ENCODE measurements at places on chromosomes 16 and 17.

DNA sequence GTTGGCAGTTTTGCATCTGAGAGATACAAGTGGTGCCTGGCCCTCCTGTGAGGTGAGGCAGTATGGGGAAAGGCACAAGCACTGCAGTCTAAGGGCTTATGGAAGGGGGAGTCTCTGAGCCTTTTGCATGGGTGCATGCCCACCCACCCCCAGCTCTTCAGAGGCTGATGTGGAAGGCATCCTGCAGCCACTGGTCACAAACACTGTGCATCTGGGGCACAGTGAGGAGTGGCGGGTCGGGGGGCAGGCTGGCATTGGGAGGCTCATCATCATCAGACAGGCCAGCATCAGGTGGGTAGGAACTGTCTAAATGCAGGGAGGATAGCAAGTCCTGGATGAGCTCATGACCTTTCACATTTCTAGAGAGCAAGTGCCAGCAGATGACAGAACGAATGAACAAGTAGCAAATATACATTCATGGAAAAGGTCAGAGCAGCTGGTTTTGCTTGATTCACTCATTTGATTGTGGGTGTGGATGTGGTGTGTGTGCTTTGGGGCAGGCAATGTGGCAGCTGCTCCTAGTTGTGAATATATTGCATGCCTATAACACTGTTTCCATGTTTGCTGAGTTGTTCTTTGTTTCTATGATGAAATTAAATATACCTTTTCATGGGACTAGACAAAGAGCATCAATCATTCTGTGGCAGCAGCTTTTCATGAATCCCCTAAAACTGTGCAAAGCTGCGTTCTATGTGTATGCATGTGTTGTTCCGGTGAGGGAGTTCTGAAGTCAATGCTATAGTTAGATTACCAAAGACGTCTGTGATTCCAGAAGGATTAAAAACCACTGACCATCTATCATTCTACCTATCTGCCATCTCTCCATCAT is 29.2 kb downstream of the TRIM25 start:
- no peaks in the 10 kb centered on the region for H3K4me1 ChIP-seq
- no peak overlapping the region for H3K4me3 ChIP-seq
- H3K27me3 ChIP-seq = no peaks in the 10 kb centered on the region
- H3K27ac ChIP-seq = no peak overlapping the region
- no peak for DNase-seq

- no peaks in the 10 kb centered on the region for H3K36me3 ChIP-seq
- no peak overlapping the region for H3K27ac ChIP-seq
- no peak overlapping the region for H3K4me3 ChIP-seq
- no peaks in the 10 kb centered on the region for H3K27me3 ChIP-seq
- DNase-seq = no peak
These were observed 6.8 kb downstream of the PPP4C start for GRCh38 chr16:30082545-30083090.

- H3K27ac ChIP-seq = no peak overlapping the region
- H3K27me3 ChIP-seq = no peaks in the 10 kb centered on the region
- H3K4me1 ChIP-seq = no peaks in the 10 kb centered on the region
- DNase-seq = peak; percentile 91
- no peak overlapping the region for H3K4me3 ChIP-seq
These were observed 12.5 kb downstream of the NOB1 start for GRCh38 chr16:69741951-69742904.

GRCh38 chr17:77783991-77784820 is 174.3 kb upstream of the TNRC6C start:
- no peaks in the 10 kb centered on the region for H3K27me3 ChIP-seq
- no peak overlapping the region for H3K27ac ChIP-seq
- no peak for DNase-seq
- H3K36me3 ChIP-seq = no peaks in the 10 kb centered on the region
- no peak overlapping the region for H3K4me3 ChIP-seq
- H3K4me1 ChIP-seq = no peaks in the 10 kb centered on the region

GRCh38 chr17:9251273-9251672 is 230.0 kb downstream of the NTN1 start:
- no peak overlapping the region for H3K4me3 ChIP-seq
- no peaks in the 10 kb centered on the region for H3K36me3 ChIP-seq
- no peaks in the 10 kb centered on the region for H3K4me1 ChIP-seq

DNA sequence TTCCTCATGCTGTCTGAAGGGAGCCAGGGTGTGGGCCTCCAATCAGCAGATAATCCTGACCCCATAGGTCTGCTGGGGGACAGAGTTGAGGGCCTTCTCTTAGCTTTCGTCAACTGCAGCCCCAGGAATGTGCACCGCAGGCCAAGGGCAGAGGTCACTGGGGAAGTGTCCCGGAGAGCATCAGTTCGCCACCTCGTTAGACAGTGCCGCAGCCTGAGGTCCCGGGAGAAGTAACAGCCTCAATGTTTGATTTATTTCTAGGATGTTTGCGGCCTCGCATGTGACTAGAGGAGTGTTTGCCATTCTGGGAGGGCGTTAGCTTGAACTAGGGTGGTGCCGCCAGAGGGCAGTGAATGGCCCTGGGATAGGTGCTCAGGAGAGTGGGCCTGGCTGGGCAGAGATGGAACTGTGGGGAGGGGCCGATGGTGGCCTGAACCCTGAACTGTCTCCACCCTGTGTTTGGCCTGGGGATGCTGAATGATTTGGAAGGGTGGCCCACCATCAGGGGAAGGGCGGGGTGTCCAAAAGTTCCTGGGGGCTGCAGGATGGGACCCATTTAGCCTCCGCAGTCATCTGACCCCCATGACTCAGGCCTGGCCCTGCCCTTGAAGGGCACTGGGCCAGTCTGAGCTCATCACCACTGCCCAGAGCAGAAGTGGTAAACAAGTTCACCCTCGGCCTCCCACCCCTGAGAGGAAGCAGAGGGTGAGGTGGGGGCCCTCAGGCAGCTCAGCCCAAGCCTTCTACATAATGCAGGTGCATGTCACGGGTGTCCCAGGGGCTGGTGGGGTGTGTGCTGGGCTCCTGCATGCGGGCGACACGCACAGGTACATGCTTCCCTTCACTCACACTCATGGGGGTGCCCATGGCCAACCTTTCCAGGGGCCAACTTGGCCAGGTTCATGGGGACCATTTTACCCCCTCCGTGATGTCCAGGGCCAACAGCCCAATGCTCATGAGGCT is 12.4 kb upstream of the TAC4 start:
- no peak overlapping the region for H3K27ac ChIP-seq
- no peaks in the 10 kb centered on the region for H3K36me3 ChIP-seq
- H3K4me3 ChIP-seq = no peak overlapping the region
- no peak for DNase-seq

- no peaks in the 10 kb centered on the region for H3K4me1 ChIP-seq
- H3K27me3 ChIP-seq = no peaks in the 10 kb centered on the region
- H3K27ac ChIP-seq = no peak overlapping the region
- DNase-seq = no peak
- H3K36me3 ChIP-seq = no peaks in the 10 kb centered on the region
These were observed 73.2 kb upstream of the CIBAR2 start for GRCh38 chr16:85185303-85186100.

All from right lobe of liver (tissue), 6 donors.